ENCODE measurements at places on chromosomes 12 and 14.

- DNase-seq, result no peak
These were observed 1.1 kb upstream of the UBC start for GRCh38 chr12:124915239-124916236.

GRCh38 chr14:104583424-104584306, 4.1 kb downstream of the C14orf180 start:
- no peak for DNase-seq

- no peak for DNase-seq
These were observed 271.8 kb downstream of the ALG10 start for GRCh38 chr12:34294137-34294536.

DNA sequence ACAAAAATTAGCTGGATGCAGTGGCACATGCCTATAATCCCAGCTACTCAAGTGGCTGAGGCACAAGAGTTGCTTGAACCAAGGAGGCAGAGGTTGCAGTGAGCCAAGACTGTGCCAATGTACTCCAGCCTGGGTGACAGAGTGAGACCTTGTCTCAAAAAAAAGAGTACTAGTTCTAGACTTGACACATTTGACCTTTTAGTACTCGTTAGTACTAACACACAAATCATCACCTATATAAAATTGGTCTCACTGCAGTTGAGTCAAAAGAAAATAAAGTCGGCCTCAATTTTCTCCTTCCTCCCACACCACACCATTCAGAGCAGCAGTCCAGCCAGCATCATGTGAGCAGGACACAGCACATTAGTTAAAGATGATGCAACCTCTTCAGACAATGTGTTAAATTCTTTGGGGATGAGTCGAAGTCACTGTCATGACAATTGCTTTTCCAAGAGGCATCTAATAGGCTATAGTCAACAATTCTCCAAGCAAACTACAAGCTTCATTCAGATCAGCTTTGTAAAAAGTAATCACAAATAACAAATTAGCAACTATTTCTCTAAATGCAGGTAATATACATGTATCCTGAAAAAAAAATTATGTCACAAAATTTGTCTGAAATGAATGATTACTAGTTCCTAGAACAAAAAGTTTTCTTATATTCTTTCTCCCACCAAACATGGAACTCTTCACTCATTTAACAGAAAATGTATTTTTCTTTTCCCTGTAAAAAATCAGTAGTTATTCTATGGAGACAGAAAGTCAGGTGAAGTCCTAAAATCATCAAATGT, 55.6 kb downstream of the CLIP1 start:
- no peak for DNase-seq

GRCh38 chr12:13277293-13277692, 80.8 kb downstream of the EMP1 start:
- DNase-seq, result no peak

- DNase-seq, result no peak
These were observed 83.3 kb upstream of the KCNH3 start for GRCh38 chr12:49455501-49455900.

- no peak for DNase-seq
These were observed 94.4 kb upstream of the VRK1 start for GRCh38 chr14:96702831-96703230.
